ENCODE measurements at places on chromosomes 3 and 15.

- no peak for DNase-seq
Observed at GRCh38 chr3:189683546-189684255, 52.5 kb downstream of the TP63 start.

DNA sequence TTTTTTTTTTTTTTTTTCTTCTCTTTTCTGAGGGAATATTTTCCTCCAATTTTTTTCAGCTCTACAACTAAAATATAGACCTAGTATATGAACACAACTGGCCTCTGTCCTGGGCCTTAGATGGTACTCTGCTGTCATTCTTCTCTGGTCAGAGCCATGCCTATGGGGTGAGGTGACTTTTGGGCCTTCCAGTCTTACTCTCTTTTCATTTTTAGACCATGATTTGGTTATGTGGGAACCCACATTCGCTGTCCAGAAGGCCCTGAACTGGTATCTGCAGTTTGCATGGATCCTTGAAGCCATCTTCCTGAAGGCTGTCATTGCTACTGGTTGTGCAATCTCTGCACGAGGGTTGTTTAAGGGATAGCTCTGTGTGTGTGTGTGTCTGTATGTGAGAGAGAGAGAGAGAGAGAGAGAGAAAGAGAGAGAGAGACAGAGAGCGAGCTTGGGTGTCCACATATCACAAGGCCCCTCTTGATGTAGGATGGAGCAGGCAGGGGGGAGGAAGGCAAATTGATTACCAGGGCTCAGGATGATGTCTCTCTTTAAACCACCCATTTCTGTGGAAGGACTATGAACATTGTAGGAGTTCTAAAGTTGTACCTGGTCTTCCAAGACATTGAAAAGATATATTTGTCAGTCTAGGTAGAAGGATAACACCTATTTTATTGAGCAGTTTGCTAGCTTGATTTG lies 6.9 kb downstream of the TGFBR2 start:
- DNase-seq: no peak

DNA sequence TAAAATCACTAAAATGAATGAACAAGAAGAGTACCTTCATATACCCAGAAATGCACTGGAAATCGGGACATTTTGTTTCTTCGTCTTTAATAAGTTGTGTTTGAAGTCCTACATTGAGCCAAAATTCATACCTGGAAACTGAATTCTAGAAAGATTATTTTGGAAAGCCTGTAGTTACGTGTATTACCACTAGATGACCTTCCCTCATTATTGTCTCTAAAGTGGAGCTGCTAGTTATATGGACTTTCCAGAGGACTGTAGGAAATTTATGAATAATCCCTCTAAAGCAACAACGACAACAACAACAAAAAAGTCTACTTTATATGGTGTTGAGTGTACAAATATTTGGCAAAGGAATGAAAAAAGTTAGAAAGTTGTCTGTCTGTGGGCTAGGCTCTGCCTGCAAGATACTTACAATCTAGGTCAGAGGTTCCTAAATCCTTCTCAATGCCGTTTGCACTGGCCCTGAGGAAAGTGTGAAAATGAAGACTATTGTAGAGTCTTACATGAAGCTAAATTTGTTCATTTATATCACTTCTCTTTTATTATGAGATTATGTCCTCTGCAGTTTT lies 234.8 kb upstream of the NR2E3 start:
- DNase-seq: no peak

DNA sequence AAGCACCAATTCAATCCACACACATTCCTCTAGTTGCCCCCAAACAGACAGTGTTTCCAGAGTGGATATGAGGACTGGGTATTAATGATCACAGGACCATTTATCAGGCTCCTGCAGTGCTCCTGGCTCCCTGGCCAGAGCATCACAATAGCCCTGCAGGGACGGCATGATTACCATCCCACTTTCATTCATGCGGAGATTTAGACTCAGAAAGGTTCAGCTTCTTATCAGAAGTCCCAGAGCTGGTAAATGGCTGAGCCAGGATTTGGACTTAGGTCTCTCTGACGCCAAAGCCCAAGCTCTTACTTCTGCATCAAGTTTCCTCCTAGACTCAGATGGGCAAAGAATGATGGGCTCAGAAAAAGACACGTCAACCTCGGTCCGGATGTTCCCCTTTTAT lies 2.9 kb upstream of the EPHB3 start:
- no peak for DNase-seq

DNA sequence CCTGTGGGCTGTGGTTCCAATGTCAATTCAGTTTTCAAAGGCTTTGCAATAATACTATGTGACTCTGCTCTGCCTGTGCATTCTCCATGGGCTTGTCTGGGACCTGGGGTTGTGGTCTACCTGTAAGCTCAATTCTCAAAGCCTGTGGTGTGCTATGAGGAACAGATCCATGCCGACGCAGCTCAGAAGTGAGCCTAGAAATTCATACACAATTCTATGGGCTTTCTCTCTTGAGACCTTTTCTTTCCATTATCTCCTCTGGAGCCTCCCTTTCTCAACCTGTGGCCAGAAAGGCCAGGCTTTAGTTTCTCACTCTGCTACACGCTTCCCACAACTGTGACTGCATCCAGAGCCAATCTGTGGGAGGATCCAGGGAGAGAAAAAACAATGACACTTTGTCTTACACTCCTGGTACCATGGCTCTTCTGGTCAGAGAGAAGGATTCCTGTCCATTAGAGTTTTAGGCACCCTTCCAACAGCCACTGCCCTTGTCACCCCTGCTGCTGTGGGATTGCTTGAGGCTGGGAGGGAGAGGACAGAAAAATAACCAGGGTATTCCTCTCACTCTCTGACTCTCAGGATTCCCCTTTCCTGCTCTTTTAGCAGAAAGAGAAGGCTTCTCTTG lies 34.1 kb upstream of the KLF13 start:
- DNase-seq: no peak

DNA sequence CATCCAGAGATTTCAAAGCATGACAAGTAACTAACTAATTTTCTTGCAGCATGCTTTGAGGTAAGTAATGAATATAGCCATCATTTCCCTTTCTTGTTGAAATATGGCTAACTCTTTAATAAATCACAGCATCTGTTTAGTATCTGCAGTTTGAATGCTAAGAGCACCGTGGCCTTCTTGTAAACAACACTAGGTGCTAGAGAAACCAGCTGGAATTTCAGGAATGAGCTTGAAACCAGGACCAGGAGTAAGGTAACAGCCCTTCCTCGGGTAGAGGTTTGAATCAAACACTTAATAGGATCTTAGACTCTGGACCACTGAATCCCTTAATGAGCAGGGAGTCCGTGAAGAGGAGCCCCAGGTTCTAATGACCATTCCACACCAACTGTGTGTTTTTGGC lies 13.6 kb downstream of the CALML4 start:
- no peak for DNase-seq

- no peak for DNase-seq
Observed at GRCh38 chr3:4996223-4996765, 17.1 kb downstream of the BHLHE40 start.

- no peak for DNase-seq
Observed at GRCh38 chr3:123655400-123655799, 70.5 kb upstream of the HACD2 start.

GRCh38 chr3:191430103-191430502 lies 30.9 kb upstream of the PYDC2 start:
- no peak for DNase-seq

DNA sequence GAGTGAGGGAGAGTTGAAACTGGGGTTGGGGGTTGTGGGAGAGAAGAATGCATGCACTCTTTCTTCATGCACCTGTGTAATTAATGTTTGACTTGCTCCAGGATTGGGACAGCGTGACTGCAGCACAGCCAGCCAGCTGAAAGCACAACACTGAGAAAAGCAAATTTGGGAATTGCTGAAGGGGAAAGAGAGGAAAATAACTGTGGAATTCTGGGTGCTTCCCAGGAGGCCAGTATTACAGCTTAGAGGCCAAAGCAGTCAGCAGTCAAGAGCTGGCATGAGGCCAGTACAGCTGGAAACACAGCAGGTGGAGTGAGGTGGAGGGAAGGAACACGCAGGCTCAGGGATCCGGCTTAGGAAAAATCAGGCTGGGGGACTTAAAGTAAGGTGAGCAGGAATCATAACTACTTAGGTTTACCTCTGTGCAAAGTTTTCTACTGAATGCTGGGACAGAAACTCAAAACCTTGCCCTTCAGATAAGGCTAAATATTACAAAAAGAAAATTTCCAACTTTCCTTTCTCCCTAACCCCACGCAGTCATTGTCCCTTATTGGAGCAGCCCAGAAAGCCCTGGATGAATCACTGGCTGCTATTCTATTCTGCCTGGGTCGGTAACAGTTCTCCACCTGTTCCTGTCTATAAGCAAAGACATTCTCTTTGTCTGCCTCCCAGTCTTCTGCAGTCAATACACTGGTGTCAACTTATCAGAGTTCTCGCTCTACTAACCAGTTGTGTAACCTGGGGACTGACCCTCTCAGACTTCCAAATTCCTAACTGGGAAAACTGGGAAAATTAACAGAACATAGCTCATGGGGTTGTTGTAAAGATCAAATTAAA lies 167.2 kb downstream of the MAGI1 start:
- DNase-seq: peak; percentile 14

- no peak for DNase-seq
Observed at GRCh38 chr3:196193133-196193735, 18.0 kb downstream of the ZDHHC19 start.
